ENCODE measurements at places on chromosomes 2 and 18.

DNA sequence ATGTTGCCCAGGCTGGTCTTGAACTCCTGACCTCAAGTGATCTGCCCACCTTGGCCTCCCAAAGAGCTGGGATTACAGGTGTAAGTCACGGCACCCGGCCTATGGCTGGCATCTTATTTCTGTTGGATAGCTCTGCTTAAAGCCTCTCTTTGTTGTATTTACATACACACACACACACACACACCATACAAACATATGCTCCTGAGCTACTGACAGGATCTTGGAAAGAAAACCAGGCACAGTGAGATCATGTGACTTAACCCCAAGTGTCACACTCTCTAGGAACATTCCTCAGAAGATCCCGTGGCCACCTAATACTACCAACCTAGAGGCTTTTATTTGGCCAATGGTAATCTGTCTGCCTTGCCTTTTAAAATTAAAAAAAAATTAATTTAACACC lies 85.1 kb upstream of the HAAO start:
- no peak for DNase-seq

DNA sequence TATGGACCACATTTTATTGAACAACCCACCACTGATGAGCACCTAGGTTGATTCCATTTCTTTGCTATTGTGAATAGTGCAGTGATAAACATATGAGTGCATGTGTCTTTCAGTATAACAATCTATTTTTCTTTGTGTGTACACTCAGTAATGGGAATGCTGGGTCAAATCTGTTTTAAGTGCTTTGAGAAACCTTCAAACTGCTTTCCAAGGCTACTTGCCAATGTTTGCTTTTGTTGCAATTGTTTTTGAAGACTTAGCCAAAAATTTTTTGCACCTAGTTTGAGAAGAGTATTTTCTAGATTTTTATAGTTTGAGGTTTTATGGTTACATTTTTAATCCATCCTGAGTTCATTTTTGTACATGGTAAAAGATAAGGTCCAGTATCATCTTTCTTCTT lies 587.4 kb upstream of the SETBP1 start:
- no peak for DNase-seq

DNA sequence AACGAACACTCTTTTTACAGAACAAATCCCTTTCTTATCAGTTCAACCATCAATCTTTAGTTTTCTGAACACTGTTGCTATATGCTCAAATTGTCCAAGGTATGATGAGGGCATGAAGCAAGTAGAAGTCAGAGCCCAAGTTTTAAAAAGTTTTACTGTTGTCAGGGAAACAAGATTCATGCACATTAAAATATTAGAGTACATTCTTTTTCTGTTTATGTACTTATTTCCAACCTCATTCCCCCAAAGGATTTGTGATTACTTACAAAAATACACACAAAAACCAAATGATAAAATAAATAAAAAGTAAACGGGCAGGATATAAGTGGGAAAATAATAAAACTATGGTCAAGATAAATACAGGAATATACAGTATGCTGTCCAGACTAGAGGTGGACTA lies 15.4 kb downstream of the NCKAP5 start:
- no peak for DNase-seq

- DNase-seq, result no peak
These were observed 139.2 kb upstream of the VRK2 start for GRCh38 chr2:57907411-57907810.

- DNase-seq, result no peak
These were observed 13.5 kb downstream of the TNFRSF11A start for GRCh38 chr18:62338446-62339105.

DNA sequence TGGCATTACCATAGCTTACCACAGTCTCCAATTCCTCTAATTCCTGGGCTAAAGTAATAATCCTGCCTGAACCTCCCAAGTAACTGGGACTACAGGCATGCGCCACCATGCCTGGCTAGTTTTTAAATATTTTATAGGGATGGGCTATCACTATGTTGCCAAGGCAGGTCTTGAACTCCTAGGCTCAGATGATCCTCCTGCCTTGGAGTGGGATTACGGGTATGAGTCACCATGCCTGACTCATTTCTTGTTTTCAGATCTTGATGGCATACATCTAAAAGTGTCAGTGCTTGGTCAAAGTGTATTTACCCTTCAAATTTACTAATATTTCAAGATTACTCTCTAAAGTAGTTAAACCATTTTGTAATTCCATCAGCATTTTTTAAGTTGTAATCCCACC lies 9.4 kb upstream of the SOCS6 start:
- DNase-seq, result no peak

DNA sequence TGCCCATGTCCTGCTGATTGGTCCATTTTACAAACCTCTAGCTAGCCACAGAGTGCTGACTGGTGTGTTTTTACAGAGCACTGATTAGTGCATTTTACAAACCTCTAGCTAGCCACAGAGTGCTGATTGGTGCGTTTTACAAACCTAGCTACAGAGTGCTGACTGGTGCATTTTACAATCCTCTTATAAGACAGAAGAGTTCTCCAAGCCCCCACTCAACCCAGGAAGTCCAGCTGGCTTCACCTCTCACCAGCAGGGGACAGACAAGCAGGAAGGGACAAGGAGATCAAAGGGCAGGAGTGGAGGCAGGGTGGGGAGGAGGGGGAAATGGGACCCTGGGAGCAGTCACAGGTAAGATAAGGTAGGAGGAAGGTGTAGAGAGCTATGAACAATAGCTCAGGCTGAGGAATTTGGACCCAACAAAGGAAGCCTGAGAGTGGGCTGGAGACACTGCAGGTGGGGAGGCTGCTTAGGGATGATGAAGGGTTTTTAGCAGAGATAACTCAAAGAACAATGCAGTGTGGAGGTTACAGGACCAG lies 37.1 kb downstream of the SH2D6 start:
- DNase-seq, result no peak

DNA sequence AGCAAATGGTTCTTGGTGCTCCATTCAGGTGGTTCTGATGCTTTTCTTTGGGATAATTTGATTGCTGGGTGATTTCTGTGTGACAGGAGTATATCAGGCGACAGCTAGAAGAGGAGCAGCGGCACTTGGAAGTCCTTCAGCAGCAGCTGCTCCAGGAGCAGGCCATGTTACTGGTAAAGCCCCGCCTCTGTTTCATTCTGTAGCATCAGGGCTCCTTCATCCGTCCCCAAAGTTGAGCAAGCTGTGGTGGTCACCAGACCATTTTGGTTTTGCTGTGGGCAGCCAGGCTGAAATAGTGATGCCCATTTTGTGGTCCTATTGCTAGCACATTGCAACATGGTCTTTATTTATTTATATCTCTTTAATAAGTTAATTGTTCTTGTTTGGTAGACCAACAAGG lies 132.8 kb upstream of the IL1R2 start:
- DNase-seq, result no peak

- no peak for DNase-seq
These were observed 12.4 kb downstream of the CCL20 start for GRCh38 chr2:227826019-227826521.

Measured in GM13976 (cell line).